ENCODE measurements at places on chromosomes 5 and 9. TPM values are rescaled to one million over a fixed set of nuclear protein-coding genes. Genes with fewer than 3 reads are reported as not detected.

PAEP gene
- not detected for total RNA-seq

SEMA5A gene
- total RNA-seq, result not detected

PURA gene
- 12.0 TPM for total RNA-seq

GGTA1 gene
- total RNA-seq, result 0.23 TPM

PCDHA12 gene
- not detected for total RNA-seq

PELO gene
- 3.9 TPM for total RNA-seq

FOXD4 gene
- not detected for total RNA-seq

ZNF367 gene
- 4.4 TPM for total RNA-seq

HTR4 gene
- not detected for total RNA-seq

DRD1 gene
- total RNA-seq, result not detected

DOCK8 gene
- 207 TPM for total RNA-seq

GARIN3 gene
- not detected for total RNA-seq
